HFF-Myc (cell line): ENCODE measurements at places on chromosomes 7 and 10.

DNA sequence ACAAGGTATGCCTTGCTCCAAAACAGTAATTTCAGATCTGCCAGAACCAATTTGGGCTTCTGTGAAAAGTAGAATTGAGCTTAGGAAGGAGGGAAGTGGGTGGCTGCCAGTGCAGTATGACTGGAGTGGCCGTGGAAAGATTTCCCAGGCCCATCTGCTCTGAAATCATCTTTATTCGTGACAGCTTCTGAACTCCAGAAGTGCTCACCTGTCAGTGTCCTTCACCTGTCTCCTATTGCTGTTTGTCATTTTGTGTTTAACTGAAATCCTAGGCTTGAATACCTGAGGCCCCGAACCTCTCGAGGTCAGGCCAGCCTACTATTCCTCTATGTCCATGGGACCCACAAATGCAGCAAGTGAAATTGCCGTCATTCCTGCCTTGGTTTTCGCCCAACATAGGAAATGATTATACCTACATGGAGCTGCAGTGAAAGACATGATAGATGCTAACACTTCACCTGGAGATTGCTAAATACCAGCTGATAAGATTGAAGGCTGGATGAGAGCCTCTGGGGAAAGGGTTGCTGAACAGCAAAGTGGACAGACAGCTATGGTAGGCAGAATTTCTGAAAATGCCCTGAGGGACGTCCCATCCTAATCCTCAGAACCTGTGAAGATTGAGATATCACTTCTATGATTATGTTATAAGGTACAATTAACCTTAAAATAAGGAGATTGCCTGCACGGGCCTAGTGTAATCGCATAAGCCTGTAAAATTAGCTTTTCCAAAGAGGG, 82.1 kb downstream of the C1GALT1 start:
- DNase-seq = no peak

- no peak for DNase-seq
These were observed 225.4 kb downstream of the PAXIP1 start for GRCh38 chr7:154777489-154777888.

- no peak for DNase-seq
These were observed 15.9 kb downstream of the CUL2 start for GRCh38 chr10:35074266-35074665.

DNA sequence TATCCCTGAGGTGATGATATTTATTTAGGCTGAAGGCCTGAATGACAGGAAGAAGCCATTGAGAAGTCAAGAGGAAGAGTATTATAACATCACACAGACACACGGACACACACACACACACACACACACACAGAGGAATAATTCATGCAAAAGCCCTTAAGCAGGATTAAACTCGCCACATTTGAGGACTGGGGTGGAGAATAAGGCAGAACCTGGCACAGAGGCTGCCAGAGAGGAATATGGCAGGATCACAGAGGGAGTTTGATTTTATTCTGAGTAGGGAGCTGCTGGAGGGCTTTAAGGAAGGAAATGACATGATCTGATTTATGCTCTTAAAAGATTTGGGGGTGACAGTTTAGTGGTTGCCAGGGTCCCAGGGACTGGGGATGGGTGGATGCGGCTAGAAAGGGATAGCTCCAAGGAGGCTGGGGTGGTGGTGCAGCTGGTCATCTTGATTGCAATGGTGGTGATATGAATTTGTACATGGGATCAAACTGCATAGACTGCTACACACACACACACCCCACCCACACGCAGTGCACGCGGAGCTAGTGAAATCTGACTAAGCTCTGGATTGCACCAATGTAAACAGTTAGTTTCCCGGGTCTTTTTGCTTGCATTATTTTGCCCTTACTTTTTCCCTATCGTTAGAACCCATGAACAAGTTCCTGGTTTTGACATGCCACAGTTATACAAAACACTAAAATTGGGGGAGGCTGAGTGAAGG, 11.2 kb downstream of the SMURF1 start:
- no peak for DNase-seq

- DNase-seq = no peak
These were observed 25.8 kb downstream of the BTRC start for GRCh38 chr10:101379663-101380352.

- no peak for DNase-seq
These were observed 418.6 kb upstream of the NPVF start for GRCh38 chr7:25646726-25647413.

GRCh38 chr7:42869131-42870020, 42.5 kb downstream of the C7orf25 start:
- peak; percentile 30 for DNase-seq

GRCh38 chr7:126016722-126017121, 1087.1 kb upstream of the POT1 start:
- DNase-seq = no peak

GRCh38 chr7:98291717-98292116, 10.2 kb downstream of the BRI3 start:
- DNase-seq = no peak

GRCh38 chr10:101563007-101563406, 25.1 kb downstream of the POLL start:
- no peak for DNase-seq

- no peak for DNase-seq
These were observed 21.8 kb downstream of the NUDT13 start for GRCh38 chr10:73131913-73132686.

DNA sequence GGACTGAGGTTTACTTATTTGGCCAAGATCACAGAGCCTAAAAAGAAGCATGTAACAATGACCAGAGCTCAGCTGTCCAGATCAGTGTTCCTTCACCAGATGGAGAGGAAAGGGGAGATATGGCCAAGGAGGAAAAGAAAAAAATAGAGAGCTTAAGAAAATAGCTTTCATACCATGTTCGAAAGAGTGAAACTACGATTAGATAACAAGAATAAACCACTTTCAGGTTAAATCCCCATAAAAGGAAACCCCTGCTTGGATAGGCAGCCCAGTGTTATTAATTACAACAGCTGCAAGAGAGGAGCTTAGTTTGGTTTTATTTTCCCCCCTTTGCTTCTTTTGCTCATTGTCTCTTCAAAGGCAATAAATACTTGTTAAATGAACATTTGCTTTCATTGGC, 160.8 kb downstream of the ZNF438 start:
- no peak for DNase-seq

GRCh38 chr10:17951868-17952371, at the start of gene SLC39A12:
Gene SLC39A12 (plus strand): TSS chr10:17951918. CDS start chr10:17953277, 1,359 bp downstream.
- peak; percentile 2 for DNase-seq

DNA sequence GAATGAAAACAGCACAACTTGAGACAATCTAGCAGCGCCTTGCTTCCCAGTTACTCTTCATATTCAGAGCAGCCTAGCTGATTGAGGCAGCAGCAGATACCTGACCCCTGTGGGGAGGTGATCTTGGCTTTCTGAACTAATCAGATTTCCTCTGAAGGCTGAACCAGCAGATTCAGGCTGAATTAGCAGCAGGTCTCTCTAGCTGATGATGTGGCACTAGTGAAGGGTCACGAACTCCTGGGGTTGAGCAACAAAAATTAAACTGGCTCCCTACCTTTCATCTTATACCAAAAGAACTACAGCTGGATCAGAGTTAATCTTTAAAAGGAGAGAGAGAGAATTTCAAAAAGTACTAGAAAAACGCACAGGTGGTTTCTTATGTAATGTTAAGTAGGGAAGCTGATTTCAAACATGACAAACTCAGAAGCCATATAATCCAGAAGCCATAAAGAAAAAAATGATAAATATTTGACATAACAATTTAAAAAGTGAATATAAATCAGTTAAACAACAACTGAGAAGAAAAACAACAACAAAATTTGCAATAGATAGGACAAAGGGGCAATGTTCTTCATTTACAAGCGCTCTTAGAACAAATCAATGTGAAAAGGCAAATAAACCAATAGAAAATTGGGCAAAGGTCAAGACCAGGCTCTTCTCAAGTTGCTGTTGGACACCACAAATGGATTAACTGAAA, 13.5 kb downstream of the SLC25A13 start:
- no peak for DNase-seq

DNA sequence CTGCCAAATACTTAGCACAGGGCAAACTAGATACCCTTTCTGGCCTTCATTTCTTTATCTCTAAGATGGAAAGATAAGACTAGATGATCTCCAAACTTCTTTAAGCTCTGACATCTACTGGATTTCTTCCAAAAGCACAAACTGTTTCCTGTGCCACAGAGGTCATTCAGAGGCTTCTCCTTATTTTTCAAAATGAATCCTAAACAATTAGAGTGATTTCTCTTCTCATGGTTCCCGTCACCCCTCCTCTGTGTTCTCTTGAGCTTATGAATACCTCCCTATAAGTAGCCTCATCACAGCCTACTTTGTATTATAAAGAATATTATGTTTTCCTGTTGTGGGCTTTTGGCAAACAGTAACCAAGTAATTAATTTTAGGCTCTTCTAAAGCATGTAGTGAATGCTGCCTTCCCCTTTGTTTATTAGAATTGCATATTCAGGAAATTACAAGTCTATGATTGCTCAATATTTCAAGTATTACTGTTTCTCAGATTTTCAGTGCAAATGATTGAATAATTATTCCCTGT, 179.5 kb downstream of the REEP3 start:
- DNase-seq = no peak

DNA sequence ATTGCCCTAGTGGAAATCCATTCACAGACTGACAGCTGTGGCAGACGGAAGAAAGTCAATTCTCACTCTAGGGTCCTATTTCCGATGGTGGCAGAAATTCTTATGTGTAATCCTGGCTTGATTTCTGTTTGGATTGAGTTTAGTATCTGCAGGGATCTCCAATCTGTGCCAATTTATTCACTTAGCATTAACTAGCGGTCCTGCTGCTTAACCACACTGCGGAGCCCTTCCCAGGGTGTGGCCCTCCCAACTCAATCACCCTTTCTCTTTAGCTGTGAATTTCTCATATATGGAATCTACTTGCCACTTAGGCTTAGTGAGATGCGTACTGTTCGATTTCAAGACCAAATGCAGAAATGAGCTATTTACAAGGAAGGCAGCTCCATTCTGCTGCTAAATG, 215.7 kb downstream of the SFMBT2 start:
- no peak for DNase-seq

DNA sequence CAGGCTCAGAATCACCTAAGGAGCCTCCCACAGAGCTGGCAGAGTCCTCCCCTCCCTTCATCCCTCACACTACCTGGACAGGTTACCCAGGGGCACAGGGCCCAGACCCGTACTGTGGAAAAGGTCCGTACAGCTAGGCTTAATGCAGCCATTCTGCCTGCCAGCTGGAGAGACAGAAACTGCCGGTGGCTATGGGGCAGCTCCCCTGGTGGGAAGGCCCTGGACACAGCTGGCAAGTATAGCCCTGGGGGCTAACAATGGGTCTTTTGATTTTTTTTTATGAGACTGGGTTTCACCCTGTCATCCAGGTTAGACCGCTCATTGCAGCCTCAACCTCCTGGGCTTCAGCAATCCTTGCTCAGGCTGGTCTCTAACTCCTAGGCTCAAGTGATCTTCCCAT, 68.3 kb downstream of the GNA12 start:
- no peak for DNase-seq

DNA sequence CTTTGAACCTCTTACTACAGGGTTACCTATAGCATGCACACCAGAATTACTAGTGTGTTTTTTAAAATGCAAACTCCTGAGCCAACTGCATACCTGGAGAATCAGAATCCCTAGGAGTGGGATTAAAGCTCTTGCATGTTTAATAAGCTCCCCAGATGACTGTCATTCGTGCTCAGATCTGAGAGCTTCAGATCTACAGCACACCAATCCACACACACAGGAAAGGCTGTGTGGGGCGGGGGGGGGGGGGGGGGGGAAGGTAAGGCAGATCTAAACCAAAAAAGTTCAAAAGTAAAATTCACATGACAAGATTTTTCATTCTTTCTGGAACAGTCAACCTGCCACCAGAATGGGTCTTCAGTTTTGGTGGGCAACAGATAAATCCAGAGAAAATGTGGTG, 5.5 kb downstream of the FAM3C start:
- no peak for DNase-seq

- DNase-seq = no peak
These were observed 295.0 kb downstream of the TCERG1L start for GRCh38 chr10:131016556-131016955.
